ENCODE measurements at places on chromosomes 16 and 17.

GRCh38 chr17:35889818-35890773 is 9.9 kb upstream of the CCL5 start:
- DNase-seq: no peak

- no peak for DNase-seq
These were observed 1.9 kb upstream of the SLC5A2 start for GRCh38 chr16:31480851-31481536.

DNA sequence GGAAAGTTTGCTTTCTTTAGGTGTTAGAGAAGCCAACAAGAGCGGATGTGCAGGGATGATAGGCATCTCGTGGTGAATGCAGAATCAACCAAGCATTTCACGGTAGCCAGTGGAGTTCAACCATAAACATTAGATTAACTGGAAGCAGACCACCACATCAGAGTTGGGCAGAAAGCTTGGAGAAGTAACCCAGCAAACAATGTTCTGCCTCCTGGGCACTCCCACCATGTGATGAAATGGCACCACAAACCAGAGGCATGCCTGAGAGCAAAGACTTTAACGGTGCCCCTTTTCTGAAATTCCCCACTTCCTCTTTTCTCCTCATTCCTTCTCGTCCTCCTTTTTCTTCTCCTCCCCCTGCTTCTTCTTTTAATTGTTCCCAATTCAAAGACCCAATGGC is 193.5 kb upstream of the ANKFN1 start:
- DNase-seq: no peak

GRCh38 chr17:18122990-18123753 is 14.6 kb downstream of the MYO15A start:
- no peak for DNase-seq

DNA sequence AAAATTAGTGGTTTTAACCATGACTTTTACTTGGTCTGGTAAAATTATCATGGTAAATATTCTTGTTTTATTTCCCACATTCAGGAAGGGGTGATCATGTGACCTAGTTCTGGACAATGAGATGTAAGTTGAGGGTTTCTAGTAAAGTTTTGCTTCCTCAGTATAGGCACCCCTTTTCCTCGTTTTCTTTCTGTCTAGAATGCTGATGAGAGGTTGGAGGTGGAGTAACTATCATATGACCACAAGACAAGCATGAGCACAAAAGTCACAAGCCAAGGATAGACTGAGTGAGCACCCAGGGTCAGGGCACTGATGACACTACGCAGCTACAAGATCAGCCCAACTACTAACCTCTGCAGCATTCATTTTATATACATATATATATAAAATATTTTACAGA is 53.9 kb downstream of the MYO1D start:
- DNase-seq: no peak

- DNase-seq: no peak
These were observed 4.3 kb downstream of the SDK2 start for GRCh38 chr17:73639932-73640331.

GRCh38 chr16:20242568-20243255 is 84.6 kb downstream of the GP2 start:
- DNase-seq: no peak

- no peak for DNase-seq
These were observed 3.1 kb upstream of the NFATC3 start for GRCh38 chr16:68081861-68082628.

GRCh38 chr16:31130336-31130891 is 5.1 kb downstream of the PRSS8 start:
- DNase-seq: peak; percentile 32

DNA sequence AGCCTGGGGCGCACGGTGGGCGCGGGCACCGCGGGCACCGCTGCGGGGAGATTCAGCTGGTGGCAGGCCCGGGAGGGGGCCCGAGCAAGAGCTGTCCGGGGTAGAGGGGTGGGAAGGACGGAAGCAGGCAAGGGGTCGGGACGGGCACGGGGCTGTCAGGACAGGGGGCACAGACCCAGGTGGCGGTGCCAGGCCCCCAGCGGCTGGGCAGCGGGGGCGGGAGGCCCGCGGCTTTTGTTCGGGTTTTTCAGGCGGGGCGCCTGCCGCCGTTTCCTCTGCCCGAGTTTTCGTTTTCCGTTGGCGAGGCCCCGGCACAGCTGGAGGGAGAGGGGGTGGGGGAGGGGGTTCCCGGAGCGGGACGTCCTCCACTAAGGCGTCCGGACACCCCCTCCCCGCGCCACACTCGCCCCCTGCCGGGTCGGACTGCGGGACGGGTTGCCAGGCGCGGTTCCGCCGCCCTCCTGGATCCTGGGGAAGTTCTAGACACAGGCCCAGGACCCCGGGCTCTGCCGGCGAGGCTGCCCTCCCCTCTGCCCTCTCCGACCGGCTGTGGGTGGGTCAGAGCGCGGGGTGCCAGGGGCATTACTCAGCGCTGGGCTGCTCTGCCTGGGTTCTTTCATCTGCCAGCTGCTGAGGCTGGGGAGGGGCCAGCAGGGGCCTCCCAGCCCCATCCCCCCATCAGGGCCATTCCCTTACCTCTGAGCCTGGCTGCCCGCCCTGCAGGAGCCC is 543 bp downstream of the ARHGAP23 start:
- peak; percentile 14 for DNase-seq

DNA sequence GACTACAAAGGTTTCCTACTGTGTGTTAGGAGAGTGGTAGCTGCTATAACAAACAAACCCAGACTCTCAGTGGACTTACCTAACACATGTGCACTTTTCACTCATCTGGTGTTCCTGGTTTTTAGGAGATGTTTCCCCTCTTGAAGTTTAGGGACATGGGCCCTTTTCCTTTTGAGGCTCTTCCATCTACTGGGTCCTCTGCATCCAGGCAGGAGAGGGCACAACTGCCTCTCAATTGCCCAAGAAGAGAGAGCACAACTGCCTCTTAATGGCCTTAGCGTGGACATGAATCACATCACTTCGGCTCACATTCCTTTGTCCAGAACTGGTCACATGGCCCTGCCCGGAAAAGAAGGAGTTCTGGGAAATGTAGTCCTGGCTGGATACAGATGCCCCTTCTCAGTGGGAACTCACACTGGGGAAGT is 9.8 kb upstream of the TNRC6C start:
- DNase-seq: no peak

- peak; percentile 50 for DNase-seq
These were observed 11.9 kb upstream of the PVALEF start for GRCh38 chr17:81153340-81153803.

Measured in CD4-positive, alpha-beta T cell treated with Interleukin-4 for 1 hour (primary cell).